ENCODE measurements at places on chromosomes 6 and 20.

DNA sequence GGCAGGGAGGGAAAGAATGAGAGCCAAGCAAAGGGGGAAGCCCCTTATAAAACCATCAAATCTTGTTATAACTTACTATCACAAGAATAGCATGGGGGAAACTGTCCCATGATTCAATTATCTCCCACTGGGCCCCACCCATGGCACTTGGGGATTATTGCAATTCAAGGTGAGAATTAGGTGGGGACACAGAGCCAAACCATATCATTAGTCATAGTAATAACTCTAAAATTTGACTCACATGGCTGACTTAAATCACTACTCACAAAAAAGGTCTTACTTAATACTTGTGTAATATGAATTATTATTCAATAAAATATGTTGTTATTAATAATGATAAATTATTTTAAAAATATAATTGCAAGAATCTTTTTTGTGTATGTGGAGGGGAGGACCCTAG is 178.1 kb upstream of the TCF21 start:
- DNase-seq: no peak

DNA sequence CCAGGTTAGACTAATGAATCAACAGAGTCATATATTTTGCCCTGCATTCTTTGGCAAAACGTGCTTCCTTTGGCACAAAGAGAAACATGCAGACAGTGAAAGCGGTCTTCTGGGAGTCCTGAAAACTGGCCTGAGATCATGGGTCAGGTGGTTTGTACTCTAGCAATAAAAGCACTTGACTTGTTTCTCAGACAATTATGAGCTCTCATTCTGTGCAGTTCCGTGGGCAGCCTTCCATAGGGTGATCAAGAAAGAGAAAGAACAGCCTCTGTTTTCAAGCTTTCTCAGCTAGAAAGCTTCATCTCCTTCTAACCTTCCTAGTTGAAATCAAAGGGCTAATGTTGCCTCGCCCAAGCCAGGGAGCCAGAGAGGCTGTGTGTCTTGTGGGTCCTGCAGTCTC is 62.7 kb upstream of the ISM1 start:
- no peak for DNase-seq

GRCh38 chr20:48802216-48802615 is 25.6 kb downstream of the PREX1 start:
- no peak for DNase-seq

DNA sequence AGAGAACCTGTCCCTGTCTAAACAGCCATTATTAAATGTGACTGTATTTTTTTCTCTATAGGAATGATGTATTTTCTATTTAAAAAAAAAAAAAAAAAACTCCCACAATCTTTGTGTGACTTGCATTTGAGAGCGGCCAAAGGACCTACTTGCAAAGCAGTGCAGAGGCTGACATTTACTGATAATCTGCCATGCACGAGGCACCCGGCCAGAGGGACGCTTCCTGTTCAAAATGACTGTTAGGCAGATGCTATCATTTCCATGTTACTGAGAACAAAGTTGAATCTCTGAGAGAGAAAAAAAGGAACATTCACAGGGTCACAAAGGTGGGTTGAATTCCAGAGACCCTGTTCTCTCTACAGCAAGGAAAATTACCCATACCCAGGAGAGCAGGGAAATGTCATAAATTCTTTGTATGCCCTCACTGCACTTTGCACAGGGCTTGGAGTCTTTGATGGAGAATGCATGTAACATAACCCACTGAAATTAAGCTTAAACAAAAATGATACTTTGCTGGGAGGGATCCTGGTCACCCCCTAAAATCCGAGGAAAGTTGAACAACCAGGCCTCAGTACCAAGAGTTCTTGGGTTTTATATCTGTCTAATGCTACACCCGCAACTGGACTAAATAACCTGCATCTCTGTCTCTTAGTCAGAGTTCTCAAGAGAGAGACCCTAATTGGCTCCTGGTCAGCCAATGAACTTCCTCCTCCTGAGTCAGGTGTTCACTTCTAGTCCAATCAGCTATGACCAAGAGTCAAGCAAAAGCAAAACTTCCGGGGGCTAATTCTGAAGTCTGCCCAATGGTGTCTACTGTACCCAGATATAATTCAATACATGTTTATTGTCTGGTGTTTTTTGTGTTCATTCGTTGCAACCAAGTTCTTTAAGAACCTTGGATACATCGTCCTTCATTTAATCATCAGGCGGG is 61.2 kb downstream of the GCLC start:
- DNase-seq: peak; percentile 31

DNA sequence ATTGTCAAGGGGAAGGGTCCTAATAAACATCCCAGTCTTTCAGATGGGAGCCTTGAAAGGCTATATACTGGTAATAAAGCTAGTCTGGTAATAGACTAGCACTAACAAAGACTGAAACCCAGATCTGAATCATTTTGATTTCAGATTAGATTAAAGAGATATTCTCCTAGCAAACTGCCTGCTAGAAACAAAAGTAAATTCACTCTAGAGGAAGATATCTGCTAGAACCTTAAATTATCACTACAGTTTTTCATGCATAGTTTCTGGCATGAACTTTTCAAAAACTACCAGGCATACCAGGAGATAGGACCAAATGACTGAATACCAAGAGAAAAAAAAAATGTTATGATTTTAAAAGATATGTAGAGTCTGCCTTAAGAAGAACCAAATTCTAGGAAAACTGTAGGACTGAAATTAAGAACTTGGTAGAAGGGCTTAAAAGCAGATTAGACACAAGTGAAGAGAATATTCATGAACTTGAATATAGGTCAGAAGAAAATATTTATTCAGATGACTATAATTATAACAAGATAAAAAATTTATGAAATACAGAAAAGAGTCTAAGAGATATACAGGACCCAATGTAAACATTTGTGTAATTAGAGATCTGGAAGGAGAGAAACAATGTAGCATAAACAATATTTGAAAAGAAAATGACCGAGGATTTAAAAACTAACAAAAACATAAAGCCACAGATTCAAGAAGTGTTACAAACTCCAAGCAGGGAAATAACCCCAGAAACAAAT is 141.6 kb downstream of the FOXO3 start:
- DNase-seq: no peak

DNA sequence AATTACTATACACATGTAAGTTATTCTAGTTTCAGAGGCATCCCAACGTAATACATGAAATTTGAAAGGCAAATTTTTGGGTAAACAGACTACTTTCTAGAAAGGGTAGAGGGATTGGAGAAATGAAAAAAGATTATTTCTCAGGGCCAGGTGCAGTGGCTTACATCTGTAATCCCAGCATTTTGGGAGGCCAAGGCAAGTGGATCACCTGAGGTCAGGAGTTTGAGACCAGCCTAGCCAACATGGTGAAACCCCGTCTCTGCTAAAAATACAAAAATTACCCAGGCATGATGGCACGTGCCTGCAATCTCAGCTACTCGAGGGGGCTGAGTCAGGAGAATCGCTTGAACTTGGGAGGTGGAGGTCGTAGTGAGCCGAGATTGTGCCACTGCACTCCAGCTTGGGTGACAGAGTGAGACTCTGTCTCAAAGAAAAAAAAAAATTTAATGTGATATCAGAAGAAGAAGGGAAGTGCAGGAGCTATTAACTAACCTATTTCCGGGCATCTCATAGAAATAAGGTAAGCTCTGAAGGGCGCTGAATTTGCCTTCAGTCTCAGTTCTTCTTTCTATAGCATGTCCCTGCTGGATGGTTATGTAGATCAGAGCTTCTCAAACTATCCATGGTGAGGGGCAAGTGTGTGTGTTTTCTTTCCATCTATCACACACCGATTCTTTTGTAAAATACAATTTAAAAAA is 100.3 kb upstream of the MTHFD1L start:
- DNase-seq: no peak

- no peak for DNase-seq
These were observed 214.3 kb upstream of the TCF21 start for GRCh38 chr6:133674661-133675060.

GRCh38 chr20:10651227-10651990 is 22.4 kb downstream of the JAG1 start:
- DNase-seq: no peak

- DNase-seq: no peak
These were observed 51.9 kb downstream of the APCDD1L start for GRCh38 chr20:58463256-58463655.

GRCh38 chr6:167996424-167997199 is 859 bp upstream of the KIF25 start:
- peak; percentile 74 for DNase-seq

DNA sequence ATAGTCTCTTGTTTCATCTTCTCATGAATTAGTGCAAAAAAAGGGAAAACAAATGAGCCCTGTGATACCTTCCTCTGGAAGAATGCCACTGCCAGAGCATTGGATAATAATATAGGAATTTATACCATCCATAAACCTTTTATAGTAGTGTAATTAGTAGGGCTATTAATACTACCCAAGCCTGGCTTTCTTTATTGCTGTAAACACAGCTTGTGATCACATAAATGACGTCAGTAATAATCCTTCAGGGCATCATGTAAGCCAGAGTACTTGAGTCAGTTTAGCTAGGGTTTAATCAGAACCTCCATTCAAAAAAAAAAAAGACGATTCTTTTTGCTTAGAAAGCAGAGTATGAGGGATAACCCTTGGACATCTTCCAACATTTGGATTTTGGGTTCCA is 264.8 kb downstream of the SLC35F1 start:
- DNase-seq: no peak

- no peak for DNase-seq
These were observed 150.3 kb downstream of the NKAIN2 start for GRCh38 chr6:123953920-123954319.

GRCh38 chr20:34254979-34255378 is 13.8 kb downstream of the ASIP start:
- no peak for DNase-seq

All from SK-N-SH (cell line).